ENCODE measurements at places on chromosomes 4 and X.

- DNase-seq: no peak
Measured at GRCh38 chrX:23664496-23664895, 2.8 kb upstream of the PRDX4 start.

DNA sequence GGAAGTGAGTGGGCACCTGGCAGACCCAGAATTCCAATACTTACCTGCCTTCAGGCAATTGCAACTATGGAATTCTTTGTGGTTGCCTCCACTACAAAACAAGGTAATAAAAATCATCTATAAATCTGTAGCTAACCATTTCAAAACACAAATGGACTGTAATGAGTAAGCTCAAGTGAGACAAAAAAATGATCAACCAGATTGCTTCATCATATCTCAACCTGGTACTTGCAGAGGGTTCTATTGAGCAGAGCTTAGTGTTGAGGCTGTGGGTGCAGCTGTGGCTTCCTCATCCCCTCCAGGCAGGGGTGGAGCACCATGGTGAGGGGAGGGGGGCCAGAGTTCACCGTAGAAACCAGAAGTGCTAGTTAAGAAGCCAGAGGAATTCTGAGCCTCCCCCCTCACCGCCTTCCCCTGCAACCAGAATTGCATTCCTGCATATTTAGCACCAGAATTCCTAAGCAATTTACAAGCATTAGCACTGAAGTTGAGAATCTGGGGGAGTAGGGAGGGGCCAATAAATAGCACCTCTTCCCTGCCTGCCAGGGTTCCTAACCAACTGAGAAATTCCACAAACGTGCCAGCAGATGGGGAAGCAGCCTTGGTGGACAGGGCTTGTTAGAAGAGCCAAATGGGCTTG lies 11.5 kb downstream of the CTAG1A start:
- no peak for DNase-seq

- DNase-seq: no peak
Measured at GRCh38 chrX:129647418-129648410, 7.0 kb downstream of the APLN start.

- DNase-seq: no peak
Measured at GRCh38 chr4:86530183-86530582, 63.9 kb upstream of the PTPN13 start.

GRCh38 chr4:115126491-115126890 lies 13.1 kb upstream of the NDST4 start:
- no peak for DNase-seq

- no peak for DNase-seq
Measured at GRCh38 chrX:123263747-123264146, 79.7 kb downstream of the GRIA3 start.

DNA sequence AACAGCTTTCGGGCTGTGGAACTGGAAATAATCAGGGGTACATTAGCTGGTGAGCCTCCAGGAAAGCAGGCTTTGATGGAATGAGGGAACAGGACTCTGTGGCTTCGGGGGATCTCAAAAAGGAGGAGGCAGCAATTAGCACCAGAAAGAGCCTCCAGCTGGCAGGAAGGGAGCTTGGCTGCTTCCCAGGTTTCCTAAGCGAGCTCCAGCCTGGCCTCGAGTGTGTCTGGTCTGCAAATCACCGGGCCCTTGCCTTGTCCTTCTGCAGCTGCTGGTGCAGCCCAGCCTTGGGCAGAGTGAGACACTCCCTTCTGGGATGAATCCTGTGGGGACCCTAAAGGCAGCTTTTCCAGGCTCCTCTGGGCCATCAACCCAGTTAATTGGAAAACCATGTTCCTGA lies 10.7 kb upstream of the PDHA1 start:
- no peak for DNase-seq

Measured in GM12878 (cell line).